ENCODE measurements at places on chromosomes 12 and 14.

DNA sequence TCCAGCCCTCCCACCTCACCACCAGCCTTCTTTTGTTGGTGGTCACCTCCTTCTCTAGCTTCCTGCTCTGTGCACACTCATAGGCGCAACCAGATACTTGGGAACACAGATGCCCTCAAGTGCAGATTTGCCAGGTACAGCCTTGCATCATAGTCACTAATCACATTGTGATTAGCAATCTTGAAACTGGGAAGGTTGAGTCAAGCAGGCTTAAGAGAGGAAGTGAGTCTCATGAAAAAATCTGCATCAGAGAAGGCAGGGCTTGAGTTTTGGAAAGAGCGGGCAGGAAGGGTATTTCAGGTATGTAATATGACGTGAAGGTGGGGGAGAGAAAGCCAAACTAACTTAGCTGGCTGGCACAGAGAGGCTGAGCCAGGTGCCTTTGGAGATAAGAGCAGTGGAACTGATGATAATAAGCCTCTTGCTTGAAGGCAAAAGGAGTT lies 2.7 kb upstream of the RABGGTA start:
- DNase-seq, result no peak

- DNase-seq, result no peak
Measured at GRCh38 chr12:58298803-58299202, 357.4 kb downstream of the ATP23 start.

DNA sequence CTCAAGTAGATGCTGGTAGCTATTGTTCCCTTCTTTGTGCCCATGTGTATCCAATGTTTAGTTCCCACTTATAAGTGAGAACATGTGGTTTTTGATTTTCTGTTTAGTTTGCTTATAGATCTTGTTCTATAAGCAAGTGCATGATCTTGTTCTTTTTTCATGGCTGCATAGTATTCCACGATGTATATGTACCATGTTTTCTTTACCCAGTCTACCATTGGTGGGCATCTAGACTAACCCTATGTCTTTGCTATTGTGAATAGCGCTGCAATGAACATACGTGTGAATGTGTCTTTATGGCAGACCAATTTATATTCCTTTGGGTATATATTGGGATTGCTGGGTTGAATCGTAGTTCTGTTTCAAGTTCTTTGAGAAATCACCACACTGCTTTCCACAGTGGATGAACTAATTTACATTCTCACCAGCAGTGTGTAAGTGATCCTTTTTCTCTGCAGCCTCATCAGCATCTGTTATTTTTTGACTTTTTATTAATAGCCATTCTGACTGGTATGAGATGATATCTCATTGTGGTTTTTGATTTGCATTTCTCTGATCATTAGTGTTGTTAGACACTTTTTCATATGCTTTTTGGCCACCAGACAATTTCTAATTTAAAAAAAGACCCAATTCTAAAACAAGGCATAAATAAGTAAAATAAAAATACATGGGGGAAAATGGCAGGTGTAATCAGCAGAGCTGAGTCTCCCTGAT lies 50.6 kb downstream of the CPM start:
- DNase-seq, result no peak

DNA sequence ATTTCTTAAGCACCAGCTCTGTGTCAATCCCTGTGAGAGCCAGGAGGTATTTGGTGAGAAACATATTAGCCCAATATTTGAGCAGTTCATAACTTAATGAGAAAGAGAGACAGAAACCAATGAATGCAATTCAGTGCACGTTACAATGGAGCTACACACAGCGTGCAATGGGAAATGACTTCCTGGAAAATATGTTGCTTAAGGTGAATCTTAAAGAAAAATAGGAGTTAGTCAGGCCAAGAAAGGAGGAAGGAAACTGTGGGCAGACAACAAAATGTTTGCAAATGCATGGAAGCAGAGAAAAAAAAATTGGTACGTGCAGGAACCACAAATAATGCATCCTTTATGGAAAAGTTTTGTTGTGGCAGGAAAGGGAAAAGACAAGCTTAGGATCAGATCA lies 481.7 kb downstream of the BCAT1 start:
- no peak for DNase-seq

DNA sequence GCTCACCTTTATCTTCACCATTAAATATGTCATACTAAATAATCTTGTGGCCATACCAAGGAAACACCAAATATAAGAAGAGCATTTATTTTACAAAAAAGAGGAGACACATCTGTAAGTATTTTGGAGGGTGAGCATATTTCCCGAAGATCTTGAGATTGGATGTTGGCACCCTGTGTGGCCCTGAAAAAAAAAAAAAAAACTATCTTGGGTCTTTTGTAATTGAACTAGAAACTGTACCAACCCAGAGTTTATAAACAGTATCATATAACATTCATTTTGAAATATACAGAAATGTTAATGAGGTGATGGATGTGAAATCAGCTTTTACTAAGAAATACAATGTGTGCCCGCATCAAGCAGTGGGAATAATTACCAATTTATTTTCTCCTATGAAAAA lies 104.0 kb upstream of the FRMD6 start:
- DNase-seq, result no peak

GRCh38 chr12:109645708-109646107 lies 67.9 kb upstream of the FAM222A start:
- no peak for DNase-seq

- no peak for DNase-seq
Measured at GRCh38 chr12:74321381-74321780, 216.3 kb upstream of the ATXN7L3B start.

DNA sequence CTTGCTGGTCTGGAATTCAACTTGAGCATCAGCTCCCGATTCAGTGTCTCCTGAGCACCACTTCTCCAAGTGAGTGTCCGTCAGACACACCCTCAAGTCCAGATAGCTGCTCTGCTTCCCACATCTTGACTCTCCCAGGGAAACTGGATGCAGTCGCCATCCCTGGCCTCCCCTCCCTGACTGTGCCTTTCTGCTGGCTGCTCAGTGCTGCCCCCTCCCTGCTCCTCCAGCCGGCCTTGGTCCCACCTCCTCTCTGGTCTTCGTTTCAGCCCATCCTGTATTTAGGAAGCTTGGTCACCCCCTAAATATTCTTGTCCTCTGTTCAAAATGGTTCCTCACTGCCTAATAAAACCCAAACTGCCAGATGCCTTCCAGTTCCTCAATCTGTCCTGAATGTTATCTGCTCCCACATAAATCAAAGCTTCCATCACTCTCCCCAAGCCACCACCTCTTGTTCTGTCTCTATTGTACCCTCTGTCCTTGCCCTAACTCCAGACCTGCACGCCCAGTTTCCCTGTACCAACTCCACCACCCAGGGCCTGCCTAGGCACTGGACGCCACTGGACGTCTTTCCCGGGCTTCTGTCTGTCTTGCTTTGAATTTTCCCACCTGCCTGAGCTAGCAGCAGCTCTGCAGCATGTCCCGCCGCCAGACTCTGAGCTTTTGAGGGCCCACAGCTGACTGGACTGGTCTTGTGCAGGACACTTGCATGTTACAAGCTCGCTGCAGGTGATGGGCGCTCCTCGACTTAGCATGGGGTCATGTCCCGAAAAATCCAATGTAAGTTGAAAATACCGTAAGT lies 33.8 kb downstream of the CCDC92 start:
- DNase-seq, result no peak

DNA sequence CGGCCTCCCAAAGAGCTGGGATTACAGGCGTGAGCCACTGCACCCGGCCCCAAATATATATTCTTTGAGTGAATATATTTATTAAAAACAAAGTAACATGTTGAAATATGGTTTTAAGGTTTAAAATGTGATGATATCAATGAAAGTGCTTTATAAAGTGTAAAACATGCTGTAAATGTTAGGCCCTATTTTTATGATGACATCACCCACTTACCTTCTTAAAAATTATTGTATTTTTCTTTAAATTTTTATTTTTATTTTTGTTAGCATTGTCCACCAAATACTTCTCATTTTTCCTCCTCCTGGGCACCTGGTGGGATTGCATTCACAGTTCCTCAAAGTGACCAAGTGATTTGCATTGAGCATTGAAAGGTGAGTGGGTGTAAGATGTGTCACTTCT lies 152.6 kb upstream of the TBX3 start:
- no peak for DNase-seq

- no peak for DNase-seq
Measured at GRCh38 chr12:120181991-120182631, 12.4 kb downstream of the GCN1 start.

GRCh38 chr12:92002195-92002649 lies 143.4 kb downstream of the BTG1 start:
- DNase-seq, result no peak

GRCh38 chr12:91179315-91179714 lies 3.3 kb downstream of the DCN start:
- DNase-seq, result no peak

GRCh38 chr12:25319233-25319984 lies 68.7 kb upstream of the KRAS start:
- no peak for DNase-seq

DNA sequence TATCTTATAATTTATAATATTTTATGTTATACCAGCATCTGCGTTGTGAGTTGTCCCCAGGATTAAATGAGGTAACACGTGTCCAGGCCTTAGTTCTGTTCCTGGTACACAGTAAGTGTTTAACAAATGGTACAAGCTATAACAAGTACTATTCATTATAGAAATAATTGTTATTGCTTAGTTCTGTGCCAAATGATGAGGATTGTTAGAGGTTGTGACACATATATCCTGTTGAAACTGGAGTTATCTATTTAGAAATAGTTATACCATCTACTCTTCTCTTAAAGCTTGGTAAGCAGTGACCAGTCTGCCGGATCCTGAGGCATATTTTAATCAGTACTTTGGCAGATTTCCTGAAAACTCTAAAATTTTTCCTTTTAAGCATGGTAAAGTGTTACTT lies 1066.5 kb downstream of the TMTC2 start:
- DNase-seq, result no peak

- no peak for DNase-seq
Measured at GRCh38 chr12:11753826-11754225, 104.4 kb downstream of the ETV6 start.

- no peak for DNase-seq
Measured at GRCh38 chr14:105196265-105196960, 15.3 kb upstream of the NUDT14 start.

DNA sequence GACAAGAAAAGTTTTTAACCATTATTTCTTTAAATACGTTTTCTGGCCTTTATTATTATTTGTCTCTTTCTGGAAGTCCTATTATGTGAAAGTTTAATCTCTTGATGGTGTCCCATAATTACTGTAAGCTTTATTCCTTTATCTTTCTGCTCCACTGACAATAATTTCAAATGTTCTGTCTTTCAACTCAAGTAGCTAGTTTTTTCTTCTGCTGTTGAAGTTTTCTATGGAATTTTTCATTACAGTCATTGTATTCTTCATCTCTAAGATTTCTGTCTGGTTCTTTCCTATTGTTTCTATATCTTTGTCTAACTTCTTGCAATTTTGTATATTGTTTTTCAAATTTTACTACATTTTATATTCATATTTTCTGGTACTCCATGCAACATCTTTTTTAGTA lies 173.6 kb upstream of the MGAT4C start:
- no peak for DNase-seq

DNA sequence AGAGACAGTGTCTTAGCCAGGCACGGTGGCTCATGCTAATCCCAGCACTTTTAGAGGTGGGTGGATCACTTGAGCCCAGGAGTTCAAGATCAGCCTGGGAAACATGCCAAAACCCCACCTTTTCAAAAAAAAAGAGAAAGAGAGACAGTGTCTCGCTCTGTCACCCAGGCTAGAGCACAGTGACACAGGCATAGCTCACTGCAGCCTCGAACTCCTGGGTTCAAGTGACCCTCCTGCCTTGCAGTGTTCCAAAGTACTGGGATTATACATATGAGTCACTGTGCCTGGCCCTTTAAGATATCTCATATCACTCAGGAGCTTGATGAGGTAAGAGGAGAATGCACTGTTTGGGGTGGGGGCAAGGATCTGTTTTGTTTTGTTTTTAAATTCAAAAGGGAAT lies 48.1 kb upstream of the LTBP2 start:
- DNase-seq, result no peak

GRCh38 chr14:21098076-21098891 lies at the start of gene ZNF219:
ZNF219 (minus strand) TSS chr14:21098655; CDS start chr14:21093591, 5,064 bp downstream.
- DNase-seq, result peak; percentile 24

GRCh38 chr12:14810167-14810952 lies 3.6 kb downstream of the SMCO3 start:
- no peak for DNase-seq

- DNase-seq, result peak; percentile 94
Measured at GRCh38 chr14:62179367-62180018, 417.3 kb downstream of the SNAPC1 start.

GRCh38 chr14:76715101-76715500 lies 46.2 kb upstream of the VASH1 start:
- peak; percentile 81 for DNase-seq

GRCh38 chr12:54581412-54581811 lies 7.0 kb downstream of the PPP1R1A start:
- DNase-seq, result no peak
